Effector memory CD4-positive, alpha-beta T cell (primary cell): ENCODE measurements at places on chromosomes 16 and 17.
A peak's percentile ranks its signal among the peaks of the same experiment; 100 is the strongest.

- no peak for DNase-seq
Observed at GRCh38 chr17:72403713-72404209, 282.9 kb downstream of the SOX9 start.

DNA sequence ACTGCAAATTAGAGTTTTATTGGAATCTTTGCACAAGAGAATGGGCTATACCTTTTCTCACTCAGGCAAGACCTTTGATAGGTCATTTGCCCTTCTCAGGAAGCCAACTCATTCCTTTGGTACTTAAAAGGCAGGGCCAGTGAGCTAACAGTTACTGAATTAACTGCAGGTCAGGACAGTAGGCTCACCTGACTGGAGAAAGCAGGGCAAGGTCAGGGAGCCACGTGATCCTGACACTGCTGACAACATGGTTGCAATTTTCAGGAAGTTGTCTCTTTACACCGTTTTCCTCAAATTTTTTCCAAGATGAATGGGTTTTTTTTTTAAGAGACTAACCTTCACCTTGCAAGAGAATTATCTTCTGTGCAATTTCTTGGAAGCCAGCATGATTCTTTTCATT is 21.1 kb downstream of the CPSF4L start:
- DNase-seq, result no peak

DNA sequence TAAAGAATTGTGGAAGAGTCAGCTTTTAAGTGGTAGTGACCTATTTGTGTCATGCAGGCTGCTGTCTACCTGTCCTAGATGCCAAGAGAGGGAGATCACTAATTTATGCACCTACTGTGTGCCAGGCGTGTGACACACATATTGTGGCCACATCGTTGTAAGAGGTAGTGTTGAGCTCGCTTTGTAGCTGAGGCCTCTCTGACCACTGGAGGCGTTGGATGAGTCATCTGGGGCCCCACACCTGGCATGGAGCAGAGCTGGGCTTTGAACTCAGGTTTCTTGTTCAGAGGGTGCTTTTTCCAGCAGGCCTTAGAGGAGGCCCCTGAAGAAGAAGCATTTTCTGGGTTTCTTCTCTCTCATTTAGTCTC is 52.3 kb upstream of the LGALS9 start:
- no peak for DNase-seq

- DNase-seq, result no peak
Observed at GRCh38 chr17:34728771-34729310, 149.5 kb downstream of the TMEM132E start.

- no peak for DNase-seq
Observed at GRCh38 chr16:55283812-55284717, 39.9 kb upstream of the IRX6 start.

DNA sequence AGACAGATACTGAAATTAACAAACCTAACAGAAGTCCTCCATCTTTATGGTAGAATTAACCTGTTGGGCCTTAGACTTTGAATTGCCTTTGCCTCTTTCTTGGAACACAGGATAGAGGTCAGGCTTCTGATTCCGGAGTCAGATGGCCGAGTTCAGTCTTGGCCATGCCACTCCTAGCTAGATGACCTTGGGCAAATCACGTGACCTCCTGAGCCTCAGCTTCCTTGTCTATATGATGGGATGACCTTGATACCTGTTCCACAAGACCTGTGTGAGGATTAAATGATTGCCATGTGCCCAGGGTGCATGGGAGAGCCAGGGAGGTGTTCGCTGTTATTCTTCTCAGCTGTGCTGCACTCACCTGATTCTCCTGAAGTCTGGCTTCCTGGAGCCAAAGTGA is 161.4 kb downstream of the CMIP start:
- no peak for DNase-seq

GRCh38 chr17:82216301-82217119 is 3.9 kb upstream of the CCDC57 start:
- DNase-seq, result peak; percentile 51

GRCh38 chr17:38735161-38735997 is 5.2 kb downstream of the CISD3 start:
- peak; percentile 41 for DNase-seq

DNA sequence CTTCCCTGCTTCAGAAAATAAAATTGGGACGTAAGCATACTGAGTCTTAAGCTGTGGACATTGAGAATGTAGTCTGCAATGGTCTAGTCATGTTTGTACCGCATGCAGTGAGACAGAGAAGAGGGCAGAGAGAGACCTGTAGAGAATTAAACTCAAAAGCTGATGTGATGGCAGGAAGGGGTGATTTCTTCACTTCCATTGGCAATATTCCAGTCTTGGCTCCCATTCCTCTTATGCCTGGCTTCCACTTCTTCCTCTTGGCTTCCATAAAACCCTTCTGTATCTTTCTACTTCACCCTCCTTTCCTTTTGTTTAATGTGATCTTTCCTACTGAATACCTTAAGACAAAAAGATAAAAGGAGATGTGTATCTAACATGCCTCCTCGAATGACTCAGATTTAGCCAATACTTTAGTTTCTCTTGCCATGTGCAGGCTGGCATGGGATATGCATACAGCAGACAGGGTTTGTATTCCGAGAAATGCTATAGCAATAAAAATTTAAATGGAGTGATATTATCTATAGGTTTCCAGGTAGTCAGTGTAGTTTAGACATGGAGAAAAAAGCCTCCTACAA is 423.1 kb upstream of the DYNLRB2 start:
- no peak for DNase-seq

GRCh38 chr17:63735691-63736090 is 5.9 kb downstream of the STRADA start:
- DNase-seq, result no peak

GRCh38 chr16:63301349-63301748 is 1265.1 kb upstream of the CDH8 start:
- no peak for DNase-seq

GRCh38 chr17:78912082-78912481 is 9.1 kb upstream of the CEP295NL start:
- no peak for DNase-seq

DNA sequence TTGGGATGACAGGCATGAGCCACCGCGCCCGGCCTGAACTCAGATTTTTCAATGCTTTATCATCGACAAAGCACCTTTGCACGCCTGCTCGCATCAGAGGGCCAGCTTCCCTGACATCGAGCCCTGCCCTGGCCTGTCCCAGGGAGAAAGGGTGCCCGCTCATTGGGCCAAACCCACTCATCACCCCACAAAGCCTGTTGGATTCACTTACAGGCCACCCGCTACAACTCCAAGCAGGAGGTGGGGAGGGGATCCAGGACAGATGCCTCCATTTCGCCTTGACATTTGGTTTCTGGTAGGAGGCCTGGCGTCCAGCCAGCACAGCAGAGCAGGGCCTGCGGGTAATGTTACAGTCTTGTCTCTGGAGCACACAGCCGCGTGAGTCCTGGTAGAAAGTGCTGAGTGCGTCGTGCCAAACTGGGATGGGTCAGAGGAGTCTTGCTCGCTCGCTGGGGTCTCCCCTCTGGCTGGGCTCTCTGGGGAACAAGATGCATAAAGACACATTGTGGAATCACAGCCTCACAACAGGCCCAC is 19.8 kb downstream of the SMTNL2 start:
- DNase-seq, result no peak

DNA sequence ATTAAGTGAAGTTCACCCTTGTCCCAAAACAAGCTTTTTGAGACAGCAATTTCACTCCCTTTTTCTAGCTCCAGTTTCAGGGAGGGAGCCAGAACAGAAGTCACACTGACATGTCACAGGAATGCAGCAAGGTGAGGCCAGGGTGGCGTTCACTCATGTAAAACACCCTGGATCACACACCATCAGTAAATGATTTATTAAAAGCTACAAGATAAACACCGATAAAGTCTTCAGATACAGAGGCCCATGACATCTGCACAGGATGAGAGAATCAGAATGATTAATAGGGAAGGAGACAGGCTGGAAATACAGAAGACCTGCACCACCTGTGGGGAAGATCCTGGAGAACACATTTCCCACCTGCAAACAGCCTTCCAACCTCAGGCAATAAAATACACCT is 77.5 kb upstream of the DYNLRB2 start:
- no peak for DNase-seq

- no peak for DNase-seq
Observed at GRCh38 chr17:49832840-49833599, 14.8 kb downstream of the TAC4 start.

DNA sequence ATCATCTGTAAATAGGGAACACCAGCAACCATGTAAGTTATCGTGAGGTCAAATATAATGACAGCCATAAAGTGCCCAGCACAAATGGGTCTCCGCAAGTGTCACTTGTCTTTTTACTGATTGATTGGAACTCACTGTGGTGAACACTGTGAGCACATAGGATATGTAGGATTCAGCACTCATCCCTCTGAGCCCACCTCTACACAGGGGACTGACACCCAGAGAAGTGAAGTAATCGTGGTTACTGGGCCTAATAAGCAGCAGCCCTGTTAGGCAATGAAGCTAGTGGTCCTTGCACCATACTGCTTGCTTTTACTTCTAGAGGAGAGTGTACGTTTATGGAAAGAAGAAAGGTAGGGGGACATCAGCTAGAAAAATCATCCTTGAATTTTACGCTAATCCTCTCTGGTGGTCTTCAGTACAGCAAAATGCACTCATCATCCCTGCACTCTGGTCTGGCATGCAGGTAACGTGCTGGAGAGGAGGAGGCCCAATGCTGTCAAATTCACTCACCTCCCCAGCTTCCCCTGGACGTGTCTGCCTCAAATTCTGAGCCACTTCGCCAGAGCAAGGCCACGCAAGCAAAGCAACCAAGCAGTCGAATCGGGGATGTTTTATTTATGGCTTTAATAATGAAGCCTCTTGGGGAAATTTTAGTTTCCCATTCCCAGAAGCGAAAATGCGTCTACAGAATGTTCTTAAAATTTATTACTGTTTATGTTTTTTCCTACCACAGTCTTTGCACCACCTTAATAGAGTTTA is 74.7 kb downstream of the YPEL2 start:
- DNase-seq, result no peak

DNA sequence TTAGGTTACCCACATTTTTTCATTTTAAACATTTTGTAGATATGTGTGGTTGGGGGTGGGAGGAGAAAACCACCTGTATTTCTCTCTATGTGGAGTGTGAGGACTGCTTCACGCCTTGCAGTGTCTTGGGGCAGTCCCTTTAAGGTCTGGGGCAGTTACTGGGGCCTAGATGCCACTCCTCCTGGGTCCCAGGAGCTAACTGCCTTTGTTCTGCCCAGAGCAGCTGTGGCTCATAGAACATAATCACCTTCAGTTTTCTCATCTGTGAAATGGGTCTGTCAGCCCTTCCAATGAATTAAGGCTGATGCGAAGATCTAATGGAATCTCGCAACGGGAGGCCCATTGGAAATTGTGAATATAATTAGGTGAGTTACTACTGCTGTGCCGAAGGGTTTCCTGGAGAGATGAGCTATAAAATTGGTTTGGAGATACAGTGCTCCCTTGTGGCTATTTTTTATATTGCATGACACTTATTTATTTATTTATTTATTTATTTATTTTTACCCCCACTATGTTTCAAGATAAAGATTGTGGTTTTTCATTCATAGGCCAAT is 22.9 kb downstream of the DHRS7C start:
- no peak for DNase-seq

DNA sequence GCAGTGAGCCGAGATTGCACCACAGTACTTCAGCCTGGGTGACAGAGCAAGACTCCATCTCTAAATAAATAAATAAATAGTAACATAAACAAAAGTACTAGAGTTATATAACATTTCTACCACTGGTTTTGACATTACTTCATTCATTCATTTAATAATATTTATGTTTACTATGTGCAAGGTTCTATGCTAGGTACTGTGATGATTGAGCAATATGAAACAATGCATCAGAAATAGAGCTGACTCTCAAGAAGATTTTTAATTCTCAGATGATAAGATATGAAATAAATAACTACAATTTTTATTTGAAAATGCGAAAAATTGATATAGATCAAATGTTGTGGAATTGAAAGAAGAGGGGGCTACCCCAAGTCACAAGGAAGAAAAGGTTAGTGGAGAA is 8.9 kb upstream of the MED13 start:
- no peak for DNase-seq
